Progenitor cell of endocrine pancreas (in vitro differentiated cells): ENCODE measurements at places on chromosomes 4 and X.

DNA sequence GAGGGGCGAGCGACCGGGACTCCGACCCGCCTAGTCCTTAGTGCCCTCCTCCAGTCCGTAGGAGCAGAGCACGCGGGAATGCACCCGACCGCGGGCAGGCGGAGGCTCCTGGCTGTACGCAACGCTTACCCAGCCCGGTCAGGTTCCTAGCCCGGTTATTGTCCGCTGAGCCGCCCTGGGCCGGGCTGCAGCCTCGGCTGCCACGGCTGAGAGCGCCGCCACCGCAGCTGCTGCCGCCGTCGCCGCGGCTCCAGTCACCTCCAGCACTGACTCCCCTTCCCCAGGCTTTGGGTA lies at the start of gene AMER1:
AMER1 (minus strand) TSS at position 268 of the 294 bp plus-strand sequence. CDS start 12,422 bp downstream, outside the sequence.
- no peak for DNase-seq

DNA sequence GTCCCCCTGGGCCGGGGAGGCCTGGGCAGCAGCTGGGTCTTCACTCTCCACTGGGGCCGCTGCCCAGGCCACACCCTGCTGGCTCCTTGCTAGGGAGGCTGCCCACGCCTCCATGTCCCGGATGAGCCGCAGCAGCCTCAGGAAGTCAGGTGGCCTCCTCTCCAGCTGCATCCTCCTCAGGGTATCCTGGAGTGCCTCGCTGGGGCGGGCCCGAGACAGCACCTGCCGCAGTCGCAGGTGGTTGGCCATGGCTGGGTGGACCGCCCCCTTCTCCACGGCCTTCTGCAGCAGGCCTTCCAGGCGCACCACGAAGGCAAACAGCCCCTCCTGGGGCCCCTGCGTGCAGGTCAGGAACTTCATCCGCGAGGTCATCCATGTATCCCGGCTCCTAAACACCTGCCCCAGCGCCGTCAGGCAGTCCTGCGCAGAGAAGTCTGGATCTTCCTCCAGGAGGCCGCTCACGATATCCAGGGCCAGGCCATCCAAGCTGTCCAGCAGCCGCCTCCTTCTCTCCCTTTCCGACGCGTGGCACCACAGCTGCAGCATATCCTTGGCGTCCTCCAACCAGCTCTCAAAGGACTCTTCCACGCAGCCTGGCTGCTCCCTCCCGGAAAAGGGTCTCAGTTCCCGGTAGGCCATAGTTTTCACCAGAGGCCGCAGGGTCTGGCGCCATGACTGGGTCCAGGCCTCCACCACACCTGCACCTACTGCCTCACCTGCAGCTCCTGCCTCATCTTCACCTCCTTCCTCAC lies 2.1 kb downstream of the PNMA6F start:
- no peak for DNase-seq

DNA sequence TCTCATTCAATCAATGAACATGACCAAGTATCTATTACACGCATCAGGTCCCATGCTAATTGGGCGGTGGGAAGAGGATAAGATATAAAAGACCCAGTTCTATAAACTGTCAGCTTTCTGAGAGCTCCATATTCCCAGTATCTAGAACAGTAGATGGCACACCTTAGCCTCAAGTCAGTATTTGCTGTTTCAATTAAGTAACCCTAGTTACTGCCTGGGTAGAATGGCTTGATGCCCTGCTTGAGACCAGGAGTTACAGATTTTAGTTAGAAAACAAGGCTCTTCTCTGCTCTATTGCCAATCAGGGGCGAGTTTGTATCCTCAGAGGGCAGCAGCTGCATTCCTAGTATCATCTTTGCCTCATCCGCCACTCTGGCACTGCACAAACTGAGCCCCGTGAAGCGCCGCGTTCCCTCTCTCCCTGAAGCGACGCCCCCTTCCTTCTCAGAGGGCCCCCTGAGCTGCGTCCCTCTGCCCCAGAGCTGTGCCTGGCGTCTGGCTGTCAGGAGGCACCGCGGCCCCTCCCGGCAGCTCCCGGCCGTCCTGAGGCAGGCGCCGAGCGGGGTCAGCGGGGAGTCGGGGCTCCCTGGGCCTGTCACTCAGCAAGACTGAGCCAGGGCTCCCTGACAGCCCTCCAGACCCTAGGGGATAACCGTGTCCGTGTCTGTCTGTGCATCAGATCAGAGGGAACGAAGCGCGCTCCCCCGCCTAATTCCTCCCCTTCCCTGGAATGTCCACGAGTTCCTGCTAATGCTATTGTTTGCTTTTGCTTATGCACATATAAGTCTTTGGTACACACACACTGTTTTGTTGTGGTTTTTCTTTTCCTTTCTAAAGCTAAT lies 212.4 kb upstream of the TTC29 start:
- DNase-seq, result peak; percentile 33

DNA sequence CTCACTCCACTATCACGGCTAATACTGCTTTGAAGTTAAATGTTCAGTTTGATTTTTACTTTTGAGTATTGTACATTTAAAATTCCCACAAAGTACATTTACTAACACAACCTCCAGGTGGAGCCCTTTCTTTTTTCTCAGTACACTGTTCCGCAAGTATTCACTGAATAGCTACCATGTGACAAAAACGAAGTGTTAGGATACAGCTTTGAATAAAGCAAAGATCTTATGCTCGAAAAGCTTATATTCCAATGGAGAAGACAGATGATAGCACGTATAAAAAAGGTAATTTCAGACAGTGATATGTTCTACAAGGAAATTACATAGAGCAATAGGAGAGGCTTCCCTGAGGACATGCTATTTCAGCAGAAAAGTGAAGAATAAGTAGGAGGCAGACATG lies 60.7 kb upstream of the ABCG2 start:
- no peak for DNase-seq

GRCh38 chr4:5478697-5479096 lies 229.7 kb downstream of the EVC2 start:
- no peak for DNase-seq

DNA sequence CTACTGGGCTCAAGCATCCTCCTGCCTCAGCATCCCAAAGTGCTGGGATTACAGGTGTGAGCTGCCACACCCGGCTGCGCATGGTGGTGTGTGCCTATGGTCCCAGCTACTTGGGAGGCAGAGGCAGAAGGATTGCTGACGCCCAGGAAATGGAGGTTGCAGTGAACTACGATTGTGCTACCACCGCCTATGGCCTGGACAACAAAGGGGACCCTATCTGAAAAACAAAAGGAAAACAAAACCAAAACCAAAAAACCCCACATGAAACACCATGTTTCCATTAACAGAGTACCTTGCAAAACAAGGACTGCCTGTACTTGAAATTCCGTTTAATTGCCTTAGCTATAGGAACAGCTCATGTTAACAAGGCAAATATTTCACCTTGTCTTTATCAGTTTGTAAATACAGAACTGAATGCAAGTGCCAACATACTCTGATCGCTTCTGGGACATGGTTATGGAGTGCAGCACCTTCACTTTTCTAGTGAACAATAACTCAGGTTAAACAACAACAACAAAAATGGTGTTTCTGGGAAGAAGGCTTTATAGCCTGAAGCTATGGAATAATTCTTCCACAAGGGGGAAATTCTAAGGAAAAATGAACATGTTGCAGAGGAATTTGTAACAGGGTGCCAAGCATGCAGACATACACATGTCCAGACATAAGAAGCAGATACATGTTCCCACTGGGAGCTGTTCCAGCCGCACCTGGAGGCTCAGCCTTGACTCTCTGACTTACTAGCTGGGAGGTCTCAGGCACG lies 73.2 kb upstream of the STS start:
- no peak for DNase-seq

DNA sequence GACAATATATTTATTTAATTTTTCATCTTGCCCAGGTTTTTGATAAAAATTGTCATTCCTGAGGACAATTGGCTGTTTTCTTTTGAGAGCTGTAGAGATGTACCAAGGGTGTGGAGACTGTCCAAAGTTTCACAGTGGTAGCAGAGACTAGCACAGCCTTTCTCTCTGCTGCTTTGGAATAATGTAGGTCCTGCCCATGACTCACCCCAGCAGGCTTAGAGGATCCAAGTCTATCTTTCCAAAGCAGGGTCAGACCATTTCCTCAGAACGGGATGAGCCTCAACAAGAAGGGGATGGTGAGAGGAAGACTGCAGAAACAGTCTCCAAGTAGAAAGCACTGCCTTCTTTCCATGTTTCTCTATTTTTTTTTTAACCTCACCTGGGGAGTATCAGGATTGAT lies 131.5 kb upstream of the RPL34 start:
- DNase-seq, result no peak

DNA sequence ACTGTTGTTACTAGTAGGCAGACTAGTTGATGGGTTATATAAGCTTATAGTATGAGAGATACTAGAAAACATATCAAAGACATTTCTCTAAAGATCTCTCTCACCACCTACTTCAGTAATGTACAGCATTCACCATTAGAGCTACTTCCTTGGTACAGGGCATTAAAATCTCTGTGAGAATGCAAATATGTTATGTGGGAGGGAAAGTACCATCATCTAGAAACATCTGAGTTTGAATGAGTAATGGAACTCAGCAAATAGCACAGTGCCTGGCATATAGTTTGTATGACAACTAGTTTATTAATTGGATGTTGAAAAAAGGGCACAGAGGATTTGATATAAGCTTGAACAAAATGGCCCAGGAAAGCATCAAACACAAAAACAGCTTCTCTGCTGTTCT lies 211.1 kb downstream of the GLUD2 start:
- no peak for DNase-seq

DNA sequence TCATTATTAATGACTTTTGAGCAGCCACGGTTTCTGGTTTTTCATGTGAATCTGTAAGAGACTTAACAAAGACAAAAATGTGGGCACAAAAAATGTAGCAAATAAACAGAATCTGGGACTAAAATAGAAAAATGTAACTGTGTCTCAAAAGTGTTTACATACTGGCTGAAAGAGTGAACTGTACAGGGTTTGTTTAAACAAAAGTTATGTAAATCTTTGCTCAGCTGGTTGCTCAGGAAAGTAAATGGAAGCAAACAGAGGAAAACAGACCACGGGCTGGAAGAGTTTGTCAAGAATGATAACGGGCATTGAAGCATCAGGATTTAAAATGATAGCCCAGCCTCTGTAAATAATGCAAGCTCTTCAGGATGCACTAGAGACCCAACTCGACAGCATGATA lies 921.8 kb upstream of the FTHL17 start:
- DNase-seq, result no peak

GRCh38 chr4:95129821-95130311 lies 372.1 kb downstream of the BMPR1B start:
- DNase-seq, result no peak

DNA sequence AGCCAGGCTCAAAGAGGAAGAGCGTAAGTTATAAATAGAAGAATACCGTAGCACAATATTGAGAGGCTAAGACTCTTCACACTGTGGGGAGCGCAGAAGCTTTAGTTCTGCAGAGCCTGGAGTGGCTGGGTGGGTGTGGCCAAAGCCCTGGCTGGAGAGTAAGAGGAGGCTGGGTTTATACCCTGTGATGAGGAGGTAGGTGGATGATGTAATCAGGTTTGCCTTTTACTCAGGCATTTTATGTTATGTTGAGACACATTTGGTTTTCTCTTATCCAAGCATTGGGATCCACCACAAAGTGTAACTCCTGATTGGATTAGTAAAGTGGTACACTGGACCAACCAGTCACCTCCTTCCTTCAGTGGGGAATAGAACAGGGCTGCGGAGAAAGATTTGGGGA lies 13.9 kb downstream of the CDS1 start:
- no peak for DNase-seq

DNA sequence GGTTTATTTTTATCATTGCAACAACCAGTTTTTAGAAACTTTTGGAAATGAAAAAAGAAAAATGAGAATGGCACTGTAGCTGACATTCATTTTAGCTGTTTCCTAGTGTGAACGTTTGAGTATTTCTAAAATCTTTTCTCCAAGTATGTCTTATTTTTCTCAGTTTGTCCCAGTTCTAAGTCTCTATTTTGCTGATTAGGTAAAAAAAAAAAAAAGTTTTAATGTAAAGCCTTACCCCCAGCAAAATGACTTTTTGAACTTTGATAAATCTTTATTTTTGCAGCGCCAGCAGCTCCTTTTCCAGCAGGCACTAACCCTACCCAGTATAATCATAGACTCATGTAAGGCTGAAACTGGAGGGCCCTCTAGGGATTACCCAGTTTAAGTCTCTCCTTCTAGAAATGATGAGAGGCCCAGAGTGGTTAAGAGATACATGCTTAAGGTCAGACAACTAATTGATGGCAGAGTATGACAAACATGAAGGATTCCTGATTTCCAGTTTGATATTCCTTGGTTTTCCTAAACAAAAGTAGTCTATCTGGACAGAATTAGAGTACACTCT lies 84.3 kb upstream of the SLC4A4 start:
- no peak for DNase-seq

DNA sequence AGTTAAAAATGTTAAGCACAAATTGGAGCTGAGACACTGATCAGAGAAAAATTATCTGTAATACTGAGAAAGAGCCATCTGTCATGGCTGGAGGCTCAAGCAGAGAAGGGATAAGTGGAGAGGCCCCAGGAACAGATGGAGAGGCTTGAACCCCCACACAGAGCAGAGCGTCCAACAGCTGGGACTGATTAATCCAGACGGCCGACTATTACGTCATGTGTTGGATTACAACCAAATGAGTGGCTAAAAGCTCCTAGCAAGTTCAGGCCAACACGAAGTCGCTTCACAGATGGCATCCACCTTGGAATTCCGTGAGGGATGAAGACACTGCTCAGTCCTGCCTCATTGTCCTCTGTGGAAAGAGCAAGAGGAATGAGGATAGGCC lies 57.7 kb upstream of the ATXN3L start:
- no peak for DNase-seq

DNA sequence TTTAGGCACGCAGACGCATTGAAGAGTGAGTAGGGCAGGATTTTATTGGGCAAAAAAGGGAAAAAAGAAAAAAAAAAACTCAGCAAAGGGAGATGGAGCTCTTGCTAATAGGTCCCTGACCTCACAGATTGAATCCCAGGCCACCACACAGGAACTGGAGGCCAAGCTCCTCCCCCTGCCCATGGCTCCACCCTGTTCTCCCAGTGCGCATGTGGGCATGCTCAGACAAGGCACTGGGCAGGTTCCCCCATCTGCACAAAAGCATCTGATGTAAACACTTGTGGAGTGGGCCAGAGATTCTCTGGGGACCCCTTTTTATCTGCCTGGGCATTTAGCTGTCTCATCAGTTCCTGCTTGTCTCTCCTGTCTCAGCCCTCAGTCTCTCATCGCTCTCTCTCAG lies 9.5 kb downstream of the FRMD7 start:
- no peak for DNase-seq

GRCh38 chr4:158962393-158962792 lies 140.5 kb upstream of the RAPGEF2 start:
- DNase-seq, result no peak

- DNase-seq, result no peak
Observed at GRCh38 chr4:148344352-148344751, 97.9 kb downstream of the NR3C2 start.

GRCh38 chrX:149296092-149296491 lies 209.0 kb downstream of the IDS start:
- DNase-seq, result no peak

DNA sequence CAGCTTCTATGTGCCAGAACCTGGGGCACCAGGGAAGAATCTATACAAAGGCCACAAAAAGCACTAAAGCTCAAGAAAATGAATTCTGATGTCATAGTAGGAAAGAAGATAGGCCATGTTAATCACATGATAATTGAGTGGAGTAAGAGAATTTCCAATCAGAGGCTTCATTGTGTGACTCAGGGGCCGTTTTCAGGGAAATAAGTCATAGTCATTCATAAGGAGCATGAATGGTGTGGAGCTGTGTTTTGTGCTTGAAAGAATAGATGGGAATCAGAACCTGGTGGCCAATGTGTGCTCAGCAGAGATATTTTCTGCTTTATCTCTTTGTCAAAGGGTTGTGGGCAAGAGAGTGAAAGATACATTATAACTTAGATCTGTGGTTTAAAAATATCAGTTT lies 102.4 kb upstream of the ZDHHC15 start:
- DNase-seq, result no peak
